NCI-H524 treated with DMSO at 0.1 percent for 48 hours (cell line): ENCODE measurements at places on chromosomes 11 and 22.
A peak's percentile ranks its signal among the peaks of the same experiment; 100 is the strongest.

DNA sequence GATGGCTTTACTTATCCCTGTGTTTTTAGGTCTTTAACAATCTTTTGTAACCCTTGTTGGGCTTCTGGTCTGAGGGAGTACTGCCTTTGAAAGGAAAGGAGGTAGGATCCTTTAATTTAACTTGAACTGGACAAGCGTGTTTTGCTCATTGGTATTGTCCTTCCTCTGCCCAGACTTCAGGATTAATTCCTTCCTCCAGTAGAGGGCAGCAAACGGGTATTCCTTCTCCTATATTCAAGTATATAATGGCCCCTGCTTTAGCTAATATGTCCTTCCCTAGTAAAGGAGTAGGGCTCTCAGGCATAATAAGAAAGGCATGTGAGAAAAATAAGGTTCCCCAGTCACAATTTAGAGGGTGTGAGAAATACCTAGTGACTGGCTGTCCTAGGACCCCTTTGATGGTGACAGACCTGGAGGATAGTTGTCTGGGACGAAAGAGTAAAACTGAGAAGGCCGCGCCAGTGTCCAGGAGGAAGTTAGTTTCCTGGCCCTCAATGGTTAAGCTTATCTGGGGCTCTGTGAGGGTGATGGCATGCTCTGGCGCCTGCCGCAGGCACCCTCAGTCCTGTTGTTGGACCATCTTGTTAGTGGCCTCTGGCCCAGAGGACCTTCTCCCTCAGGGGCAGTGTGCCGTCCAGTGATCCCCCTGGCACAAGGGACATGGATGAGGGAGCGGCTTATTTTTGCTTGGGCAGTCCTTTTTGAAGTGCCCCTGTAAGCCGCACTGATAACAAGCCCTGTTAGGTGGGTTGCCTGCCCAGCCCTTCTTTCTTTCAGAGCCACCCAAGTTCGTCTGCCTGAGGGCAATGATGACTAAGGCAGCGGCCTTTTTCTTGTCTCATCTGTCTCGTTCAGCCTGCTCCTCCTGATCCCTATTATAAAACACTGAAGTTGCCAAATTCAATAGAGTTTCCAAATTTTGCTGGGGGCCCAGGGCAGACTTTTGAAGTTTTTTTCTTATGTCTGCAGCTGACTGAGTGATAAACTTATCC lies 51.8 kb downstream of the C11orf71 start:
- DNase-seq, result peak; percentile 16

DNA sequence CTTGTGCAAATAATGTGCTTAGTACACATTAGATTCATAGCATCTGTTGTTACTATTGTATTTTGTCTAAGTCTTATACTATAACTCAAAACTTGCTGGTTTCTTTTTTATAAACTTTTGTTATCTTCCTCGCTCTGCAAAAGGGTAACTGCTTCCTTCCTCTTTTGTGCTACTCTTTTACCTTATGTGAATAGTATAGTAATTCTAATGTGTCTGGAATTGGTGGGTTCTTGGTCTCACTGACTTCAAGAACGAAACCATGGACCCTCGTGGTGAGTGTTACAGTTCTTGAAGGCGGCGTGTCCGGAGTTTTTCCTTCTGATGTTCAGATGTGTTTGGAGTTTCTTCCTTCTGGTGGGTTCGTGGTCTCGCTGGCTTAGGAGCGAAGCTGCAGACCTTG lies 563.1 kb upstream of the LUZP2 start:
- DNase-seq, result no peak

GRCh38 chr11:72470386-72470785 lies 36.1 kb upstream of the CLPB start:
- no peak for DNase-seq

- peak; percentile 50 for DNase-seq
These were observed 80.3 kb downstream of the ETS1 start for GRCh38 chr11:128506999-128507611.

DNA sequence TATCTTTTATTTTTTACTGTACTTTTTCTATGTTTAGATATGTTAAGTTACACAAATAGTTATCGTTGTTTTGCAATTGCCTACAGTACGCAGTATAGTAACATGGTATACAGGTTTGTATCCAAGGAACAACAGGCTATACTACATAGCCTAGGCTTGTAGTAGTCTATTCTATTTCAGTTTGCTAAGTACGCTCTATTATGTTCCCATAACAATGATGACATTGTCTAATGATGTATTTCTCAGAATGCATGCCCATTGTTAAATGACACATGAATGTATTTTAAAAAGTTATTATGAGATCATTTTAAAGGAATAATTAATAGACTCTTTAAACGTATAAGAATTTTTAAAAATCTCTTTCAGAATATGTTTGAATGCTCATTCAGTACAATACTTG lies 696.7 kb upstream of the CCDC90B start:
- DNase-seq, result no peak

- DNase-seq, result no peak
These were observed 880.6 kb downstream of the NTM start for GRCh38 chr11:132251061-132251460.
